ENCODE measurements at places on chromosomes 2 and 18. TPM values are rescaled to one million over a fixed set of nuclear protein-coding genes. Genes with fewer than 3 reads are reported as not detected.

ALS2 gene
- 41.1 TPM for total RNA-seq

KCNF1 gene
- total RNA-seq: 19.6 TPM

IHH gene
- 0.69 TPM for total RNA-seq

C2orf78 gene
- not detected for total RNA-seq

ERICH2 gene
- 1.6 TPM for total RNA-seq
